Left ventricle myocardium superior (tissue), 1 donor: ENCODE measurements at places on chromosomes 2 and 18. TPM values are rescaled to one million over a fixed set of nuclear protein-coding genes. Genes with fewer than 3 reads are reported as not detected.

The ANKRD53 gene
- 0.92 TPM for total RNA-seq

The ITGA6 gene
- total RNA-seq: 54.8 TPM

The CRYGC gene
- not detected for total RNA-seq

- DNase-seq: no peak
These were observed 201.6 kb downstream of the ERBB4 start for GRCh38 chr2:212337036-212337435.

The ACVR2A gene
- 9.4 TPM for total RNA-seq

The FBXO36 gene
- total RNA-seq: 0.55 TPM

GRCh38 chr2:100984892-100985307, 17.2 kb upstream of the RPL31 start:
- peak; percentile 84 for DNase-seq

The TTC27 gene
- 8.3 TPM for total RNA-seq

DNA sequence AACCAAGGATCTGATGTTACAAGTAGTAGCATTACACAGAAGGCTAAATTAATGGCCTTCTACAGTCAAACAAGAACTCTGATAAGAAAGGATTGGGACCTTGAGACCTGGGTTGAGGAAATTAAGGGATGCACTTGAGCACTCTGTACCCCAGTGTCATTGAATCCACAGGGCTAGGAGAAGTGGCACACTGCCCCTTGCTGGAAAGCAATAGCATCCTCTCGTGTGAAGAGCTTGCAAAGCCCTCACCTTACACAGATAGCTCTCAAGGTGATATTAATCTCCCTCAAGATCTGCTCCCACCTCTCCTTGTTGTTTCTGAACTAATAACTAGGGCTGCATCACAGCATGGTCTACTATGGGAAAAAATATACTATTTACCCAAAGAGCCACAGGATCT, 26.5 kb upstream of the CHST9 start:
- DNase-seq: no peak

The PIEZO2 gene
- 1.1 TPM for total RNA-seq

- DNase-seq: peak; percentile 82
These were observed 597 bp downstream of the RNF103 start for GRCh38 chr2:86623043-86623493.

DNA sequence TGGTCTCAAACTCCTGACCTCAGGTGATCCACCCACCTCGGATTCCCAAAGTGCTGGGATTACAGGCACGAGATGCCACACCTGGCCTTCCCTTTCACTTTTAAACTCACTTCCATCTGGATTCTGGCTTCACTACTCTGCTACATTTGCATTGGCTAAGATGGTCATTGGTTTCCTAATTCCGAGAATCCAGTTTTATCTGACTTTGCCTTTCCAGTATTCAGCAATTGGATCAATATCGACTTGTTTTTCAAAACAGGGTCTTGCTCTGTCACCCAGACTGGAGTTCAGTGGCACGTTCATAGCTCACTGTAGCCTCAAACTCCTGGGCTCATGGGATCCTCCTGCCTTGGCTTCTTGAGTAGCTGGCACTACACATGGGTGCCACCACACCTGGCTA, 4.7 kb upstream of the CD302 start:
- no peak for DNase-seq

DNA sequence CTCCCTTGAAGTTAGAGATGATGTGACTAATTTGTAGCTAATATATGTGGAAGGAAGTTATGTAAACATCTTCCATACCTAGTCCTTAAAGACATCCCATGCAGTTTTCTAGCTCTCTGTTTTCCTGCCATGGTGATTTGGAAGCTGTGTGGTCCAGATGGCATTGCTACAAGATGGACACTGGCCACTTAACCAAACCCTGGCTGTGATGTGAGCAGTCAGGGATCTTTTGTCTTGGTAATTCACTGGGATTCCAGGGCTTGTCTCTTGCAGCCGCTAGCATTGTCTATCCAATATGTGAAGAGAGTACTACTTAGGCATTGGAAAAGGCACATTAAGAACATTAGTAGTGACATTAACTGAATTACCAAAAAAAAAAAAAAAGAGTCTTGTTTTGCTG, 139.9 kb upstream of the DOCK10 start:
- DNase-seq: no peak

The CLEC4F gene
- 0.25 TPM for total RNA-seq

- DNase-seq: no peak
These were observed 78.9 kb downstream of the NRXN1 start for GRCh38 chr2:50953021-50953420.

GRCh38 chr2:205712508-205712907, 30.2 kb downstream of the NRP2 start:
- DNase-seq: no peak

DNA sequence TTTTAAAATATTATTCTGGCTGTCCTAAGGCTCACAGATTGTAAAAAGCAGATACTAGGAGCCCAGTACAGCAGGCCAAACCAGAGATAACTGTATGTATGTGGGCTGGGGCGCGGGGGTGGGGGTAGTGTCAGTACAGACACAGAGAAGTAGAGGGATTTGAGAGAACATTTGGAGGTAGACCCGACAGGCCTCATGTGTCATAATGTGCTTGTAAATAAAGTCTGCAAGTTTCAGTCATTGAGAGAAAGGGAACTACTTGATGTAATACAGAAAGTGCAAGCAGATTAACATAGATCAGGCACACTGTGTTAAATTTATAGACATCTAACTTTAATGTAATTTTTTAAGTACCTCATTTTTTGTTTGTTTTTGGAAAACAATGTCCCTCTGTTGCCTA, 7.4 kb upstream of the POLI start:
- no peak for DNase-seq
